ENCODE measurements at places on chromosomes 4 and X. TPM values are rescaled to one million over a fixed set of nuclear protein-coding genes. Genes with fewer than 3 reads are reported as not detected.

DNA sequence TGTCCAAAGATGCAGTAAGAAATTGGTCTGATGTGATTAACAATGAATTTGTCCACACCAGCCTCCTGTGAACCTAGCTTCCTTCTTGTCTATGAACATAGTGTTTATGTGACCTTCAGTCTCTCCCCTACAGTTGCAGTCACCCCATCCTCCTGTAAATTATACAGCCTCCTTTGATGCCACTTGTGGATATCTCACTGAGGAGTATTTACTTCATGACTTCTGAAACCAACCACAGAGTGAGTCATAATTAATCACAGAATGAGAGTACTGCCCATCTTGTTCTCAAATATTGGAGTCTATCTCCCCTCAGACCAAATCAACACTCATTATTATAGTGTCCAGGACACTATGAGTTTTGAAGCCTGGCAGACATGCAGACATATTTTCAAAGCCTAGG is 27.3 kb upstream of the XAGE2 start:
- no peak for DNase-seq

DNA sequence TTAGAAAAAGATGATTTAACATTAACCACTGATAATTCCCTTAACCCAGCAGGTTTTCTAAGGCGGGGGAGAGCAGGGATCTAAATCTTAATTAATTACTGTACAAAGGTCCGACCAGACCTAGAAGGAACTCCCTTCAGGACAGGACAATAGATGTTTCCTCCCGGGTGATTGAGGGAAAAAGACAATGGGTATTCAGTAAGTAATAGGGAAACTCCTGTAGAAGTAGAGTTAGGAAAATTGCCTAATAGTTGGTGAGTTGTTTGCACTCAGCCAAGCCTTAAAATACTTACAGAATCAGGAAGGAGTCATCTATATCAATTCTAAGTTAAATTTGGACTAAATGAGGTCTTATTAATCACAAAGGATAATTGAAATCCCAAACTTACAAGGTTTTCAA is 5.8 kb upstream of the SRD5A3 start:
- no peak for DNase-seq

DNA sequence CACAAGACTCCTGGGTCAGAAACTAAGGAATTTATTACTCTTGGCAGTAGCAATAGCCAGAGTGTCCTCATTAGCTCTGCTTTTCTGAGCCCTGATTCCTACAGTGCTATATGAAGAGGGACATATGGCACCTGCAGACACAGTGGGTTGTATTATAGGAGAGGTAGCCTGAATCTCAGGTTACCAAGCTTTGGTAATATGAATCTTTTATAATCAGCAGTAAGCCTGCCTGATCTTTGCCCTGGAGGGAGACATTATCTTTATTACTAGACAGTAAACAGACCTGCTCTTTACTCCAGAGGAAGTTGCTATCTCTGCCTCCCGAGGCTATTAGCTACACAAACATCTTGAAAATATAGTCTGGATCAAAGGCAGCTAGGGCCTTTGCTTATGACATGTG is 62.5 kb upstream of the HOPX start:
- no peak for DNase-seq

GRCh38 chr4:14329228-14329627 is 673.1 kb upstream of the CPEB2 start:
- no peak for DNase-seq

DNA sequence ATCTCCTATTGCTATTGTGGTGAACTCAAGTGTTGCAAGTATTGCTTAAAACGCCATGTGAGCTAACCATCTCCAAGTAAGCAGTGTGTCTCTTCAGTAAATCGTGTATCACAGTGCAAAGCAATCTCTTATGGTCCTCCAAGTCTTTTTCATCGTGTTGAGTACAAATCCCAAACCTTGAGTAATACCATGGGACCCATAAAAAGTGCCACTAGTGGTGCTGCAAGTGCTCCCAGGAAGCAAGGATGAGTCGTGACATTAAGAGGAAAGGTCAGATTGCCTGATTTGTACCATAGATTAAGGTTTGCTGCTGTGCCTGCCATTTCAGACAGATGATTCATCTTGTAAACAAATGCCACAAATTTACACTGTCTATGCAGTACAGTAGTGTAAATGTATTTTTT is 66.9 kb upstream of the BMPR1B start:
- DNase-seq: no peak

DNA sequence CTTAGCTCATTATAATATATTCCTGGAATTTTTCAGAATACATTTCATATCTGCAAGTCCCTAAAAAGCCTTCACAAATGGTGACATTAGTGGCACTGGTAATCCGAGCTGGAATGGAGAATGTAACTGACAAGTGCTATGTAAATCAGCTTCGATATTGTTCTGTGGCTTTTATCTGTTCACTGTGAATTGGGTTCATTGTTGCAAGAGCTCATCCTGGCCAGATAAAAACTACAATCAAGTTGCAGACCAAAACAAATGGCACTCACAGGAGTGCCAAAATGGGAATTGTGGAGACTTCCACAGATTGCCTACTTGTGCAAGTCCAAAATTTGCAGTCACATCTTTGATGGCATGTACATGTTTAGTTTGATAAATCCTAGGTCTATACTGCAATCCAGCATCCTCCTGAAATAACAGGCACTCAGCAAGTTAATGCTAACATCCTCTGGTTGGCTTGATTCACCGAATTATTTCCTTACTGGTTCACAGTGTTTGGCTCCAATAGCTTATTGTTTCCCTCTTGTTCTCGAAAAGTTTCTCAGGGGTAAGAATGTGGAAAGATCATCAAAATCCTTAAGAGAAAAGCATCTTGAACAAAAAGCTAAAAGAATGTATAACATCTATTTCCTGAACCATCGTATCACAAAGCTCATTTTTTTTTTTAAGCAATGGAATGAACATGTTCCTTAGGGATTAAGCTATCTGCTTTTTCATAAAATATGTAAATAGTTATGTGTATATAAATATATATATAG is 904.9 kb downstream of the CENPC start:
- no peak for DNase-seq

The RASL11B gene
- 2.6 TPM for total RNA-seq

DNA sequence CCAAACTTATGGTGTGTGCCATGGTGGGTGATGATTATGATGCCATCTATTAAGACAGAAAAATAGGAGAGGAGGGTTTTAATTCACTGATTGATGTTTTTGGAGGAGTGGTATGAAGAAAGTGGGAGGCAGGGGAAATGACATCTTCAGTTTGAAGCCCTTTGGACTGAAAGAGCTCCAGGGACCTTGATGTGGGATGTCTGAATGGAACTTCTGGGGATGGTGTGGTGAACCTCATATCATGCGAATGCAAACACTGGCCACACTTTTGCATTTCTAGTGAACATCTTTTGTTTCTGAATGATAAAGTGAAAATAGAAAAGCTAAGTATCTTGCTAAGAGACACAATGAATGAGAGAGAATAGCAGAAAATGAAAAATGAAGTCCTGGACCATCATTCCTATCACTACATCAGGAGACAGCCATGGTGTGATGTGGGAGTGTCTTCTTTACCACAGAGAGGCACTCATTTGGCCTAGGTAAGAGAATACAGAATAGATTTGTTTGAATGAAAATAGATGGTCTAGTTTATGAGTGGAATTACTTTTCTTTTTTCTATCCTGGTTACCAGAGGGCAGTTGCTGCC is 123.5 kb downstream of the ZNF827 start:
- no peak for DNase-seq

DNA sequence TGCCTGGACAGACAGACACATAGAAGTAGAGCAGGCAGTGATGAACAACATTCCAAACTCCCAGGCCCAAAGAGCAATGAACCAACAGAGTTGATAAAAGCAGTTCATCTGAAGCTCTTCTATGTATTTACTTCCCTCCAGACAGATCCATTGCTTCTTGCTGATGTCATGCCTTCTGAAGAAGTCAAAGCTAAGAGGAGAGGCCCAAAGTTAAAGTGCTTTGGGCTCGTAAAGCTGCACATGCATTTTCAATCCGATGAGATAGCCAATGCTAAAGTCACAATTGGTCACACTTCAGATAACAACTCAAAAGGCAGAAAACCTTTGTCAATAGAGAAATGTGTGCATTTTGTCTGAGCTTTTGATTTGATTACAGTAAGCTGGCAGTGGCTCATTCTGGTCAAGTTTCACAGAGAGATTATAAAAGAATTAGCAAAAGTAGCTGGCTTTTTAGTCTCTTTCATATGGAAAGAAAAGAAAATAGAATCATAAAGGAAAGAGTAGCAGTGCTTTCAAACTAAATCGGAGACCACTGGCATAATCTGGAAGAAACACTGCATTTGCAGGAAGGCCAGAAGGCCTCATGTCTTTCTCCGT is 82.0 kb downstream of the GPC4 start:
- DNase-seq: no peak

DNA sequence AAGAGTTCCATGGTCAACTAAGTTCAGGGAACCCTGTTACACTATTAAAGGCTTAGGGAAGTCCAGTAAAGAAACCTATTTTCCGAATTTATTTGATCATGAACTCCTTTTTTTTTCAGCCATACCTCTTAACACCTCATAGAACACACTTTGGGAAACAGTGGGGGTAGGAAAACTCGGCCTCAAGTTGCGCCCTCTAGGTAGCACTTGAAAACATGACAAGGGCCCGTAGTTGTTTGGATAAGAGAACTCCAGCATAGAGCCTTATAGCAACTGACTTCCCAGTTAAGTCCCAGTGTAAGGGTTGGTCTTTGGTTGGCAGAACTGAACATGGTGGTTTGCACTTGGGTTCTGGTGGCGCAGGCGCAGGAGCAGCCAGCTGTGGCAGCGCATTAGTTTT is 14.4 kb downstream of the OGT start:
- no peak for DNase-seq

The MAGEB10 gene
- total RNA-seq: not detected

- DNase-seq: no peak
Observed at GRCh38 chr4:14787221-14787620, 215.1 kb upstream of the CPEB2 start.

DNA sequence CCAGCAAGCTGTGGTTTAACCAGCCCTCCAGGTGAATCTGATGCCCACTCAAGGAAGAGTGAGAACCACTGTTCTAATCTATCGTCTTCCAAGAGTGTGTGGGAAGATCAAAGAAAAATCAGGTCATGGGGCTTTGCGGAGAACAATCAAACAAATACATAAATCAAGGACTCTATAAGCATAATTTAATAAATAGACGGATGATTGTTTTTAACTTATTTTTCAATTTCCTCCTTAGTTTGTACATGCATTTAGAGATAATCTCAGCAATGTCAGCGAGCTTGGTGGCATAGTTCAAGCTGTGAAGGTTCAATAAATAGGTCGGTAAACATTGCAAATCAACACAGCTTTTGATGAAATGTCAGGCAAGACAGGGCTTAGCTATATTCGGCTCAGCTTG is 84.9 kb downstream of the DMD start:
- no peak for DNase-seq

The PNMA6A gene
- 0.98 TPM for total RNA-seq

- no peak for DNase-seq
Observed at GRCh38 chr4:63085091-63085490, 1324.2 kb downstream of the TECRL start.

GRCh38 chr4:104629601-104630000 is 134.9 kb upstream of the CXXC4 start:
- DNase-seq: no peak

The CD38 gene
- total RNA-seq: 1.1 TPM

DNA sequence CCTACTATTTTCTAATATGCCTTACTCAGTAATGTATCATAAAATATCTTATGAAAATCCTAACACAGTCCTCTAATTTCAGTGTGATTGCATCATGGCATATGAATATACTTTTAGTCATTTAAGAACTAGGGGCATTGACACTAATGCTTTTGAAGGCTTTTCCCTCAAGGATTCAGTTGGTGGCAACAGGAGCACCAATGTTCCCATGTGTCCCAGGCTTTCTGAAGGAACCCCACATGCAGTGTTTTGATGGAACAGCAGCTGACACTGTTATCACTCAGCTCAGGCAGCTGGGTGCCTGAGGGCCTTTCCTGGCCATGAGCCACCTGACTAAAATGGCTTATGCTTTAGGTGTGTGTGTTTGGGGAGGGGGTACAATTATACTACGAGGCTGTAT is 348.3 kb downstream of the ARHGAP24 start:
- no peak for DNase-seq

The NEXMIF gene
- total RNA-seq: 1.0 TPM

DNA sequence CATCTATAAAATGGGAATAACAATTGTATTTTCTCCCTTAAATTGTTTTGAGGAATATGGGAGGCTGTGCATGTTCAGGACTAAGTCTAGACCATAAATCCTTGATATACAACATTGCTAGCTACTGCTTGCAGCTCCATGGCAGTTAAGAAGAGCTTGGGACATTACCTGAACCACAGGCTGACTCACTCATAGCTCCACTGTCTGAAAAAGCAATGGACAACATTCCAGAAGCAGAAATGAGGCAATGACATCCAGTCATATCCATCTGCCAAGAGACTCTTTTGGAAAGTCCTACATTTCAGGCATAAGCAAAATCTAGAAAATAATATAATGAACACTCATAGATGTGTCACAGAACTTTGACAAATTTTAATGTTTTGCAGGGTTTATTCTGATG is 167.3 kb upstream of the LEF1 start:
- no peak for DNase-seq

The CLNK gene
- total RNA-seq: 0.14 TPM

GRCh38 chrX:103584596-103584995 is 719 bp upstream of the TCEAL4 start:
- DNase-seq: no peak

Data from mucosa of gallbladder (tissue), 1 donor.